ENCODE measurements at places on chromosomes 3 and 15.

- DNase-seq: no peak
Measured at GRCh38 chr3:20060974-20061685, 20.9 kb downstream of the KAT2B start.

DNA sequence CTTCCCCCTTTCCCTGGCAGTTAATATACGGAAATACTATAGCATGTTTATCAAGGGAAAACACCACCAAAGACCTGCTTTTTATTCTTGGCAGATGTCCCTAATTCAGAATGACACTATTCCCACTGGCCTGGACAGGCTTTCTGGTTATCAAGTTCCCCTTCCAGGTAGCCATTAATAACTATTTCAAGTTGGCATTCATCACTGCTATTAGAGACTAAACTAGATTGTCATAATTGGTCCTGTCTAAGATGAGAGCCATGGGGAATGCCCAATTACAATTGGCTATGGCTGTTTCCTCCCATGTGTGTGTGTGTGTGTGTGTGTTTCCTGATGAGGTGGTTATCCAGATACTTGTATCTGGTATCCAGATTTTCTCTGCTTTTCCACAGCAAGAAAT, 608.1 kb downstream of the SQOR start:
- DNase-seq: no peak

DNA sequence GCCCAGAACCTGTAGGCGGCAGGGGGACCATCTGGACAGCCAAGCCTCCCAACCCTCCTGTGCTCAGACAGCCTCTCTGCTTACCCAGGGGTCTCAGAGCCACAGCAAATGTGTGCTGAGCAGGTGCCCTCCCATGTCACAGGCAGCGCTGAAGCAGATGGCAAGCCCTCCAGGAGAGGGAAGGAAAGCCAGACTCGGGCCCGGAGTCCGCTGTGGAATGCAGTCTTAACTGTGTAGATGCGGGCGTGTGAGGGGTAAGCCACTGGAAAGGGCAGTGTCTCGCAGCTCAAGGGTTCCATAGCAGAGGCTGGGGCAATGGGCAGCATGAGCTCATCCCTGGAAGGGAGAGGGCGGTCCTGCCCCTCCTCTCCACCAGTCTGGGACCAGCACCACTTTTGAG, 45.6 kb downstream of the UMPS start:
- DNase-seq: no peak

DNA sequence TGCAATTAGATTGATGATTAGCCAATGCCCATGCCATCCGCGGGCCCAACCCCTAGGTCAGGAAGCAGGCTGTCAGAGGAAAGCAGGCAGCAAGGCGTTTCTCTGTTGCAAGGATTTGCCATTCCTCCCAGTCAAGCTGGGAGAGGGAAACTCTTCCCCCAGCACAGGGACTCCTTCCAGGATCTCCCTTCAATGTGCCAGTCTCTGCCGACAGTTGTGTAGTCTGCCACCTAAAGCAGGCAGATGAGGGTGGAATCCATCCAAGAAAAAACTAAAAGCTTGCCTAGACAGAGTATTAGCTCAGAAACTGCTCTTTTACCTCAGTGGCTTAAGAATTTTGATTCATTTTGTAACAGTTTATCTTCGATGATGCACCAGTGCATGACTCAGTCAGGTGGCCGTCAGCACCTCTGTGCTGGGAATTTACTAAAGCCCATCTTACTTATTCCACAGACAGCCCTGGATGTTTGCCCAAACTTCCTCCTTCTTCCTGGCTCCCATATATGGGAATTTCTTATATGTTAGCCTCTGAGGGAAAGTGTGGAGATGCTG, 501.5 kb upstream of the THBS1 start:
- DNase-seq: peak; percentile 97

DNA sequence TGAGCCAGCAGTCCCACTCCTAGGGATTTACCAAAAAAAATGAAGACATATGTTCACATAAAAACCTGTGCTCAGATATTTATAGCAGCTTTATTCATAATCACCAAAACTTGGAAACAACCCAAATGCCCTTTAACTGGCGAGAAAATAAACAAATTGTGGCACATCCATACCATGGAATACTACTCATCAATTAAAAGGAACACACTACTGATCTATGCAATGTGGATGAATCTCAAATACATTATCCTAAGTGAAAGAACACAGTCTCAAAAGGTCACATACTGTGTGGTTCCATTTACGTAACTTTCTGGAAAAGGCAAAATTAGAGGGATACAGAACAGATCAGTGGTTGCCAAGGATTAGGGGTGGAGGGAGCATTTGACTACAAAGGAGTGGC, 394.5 kb downstream of the SHQ1 start:
- no peak for DNase-seq

All from fibroblast of skin of left quadriceps (primary cell).